Activated CD8-positive, alpha-beta memory T cell treated with anti-CD3 and anti-CD28 coated beads, Interleukin-2, amount 50 U/mL, for 4 hours (primary cell): ENCODE measurements at places on chromosomes 1 and 21.

GRCh38 chr1:209883341-209883971, 54.6 kb upstream of the SYT14 start:
- DNase-seq, result no peak

GRCh38 chr1:231855361-231855760, 228.8 kb downstream of the DISC1 start:
- no peak for DNase-seq

DNA sequence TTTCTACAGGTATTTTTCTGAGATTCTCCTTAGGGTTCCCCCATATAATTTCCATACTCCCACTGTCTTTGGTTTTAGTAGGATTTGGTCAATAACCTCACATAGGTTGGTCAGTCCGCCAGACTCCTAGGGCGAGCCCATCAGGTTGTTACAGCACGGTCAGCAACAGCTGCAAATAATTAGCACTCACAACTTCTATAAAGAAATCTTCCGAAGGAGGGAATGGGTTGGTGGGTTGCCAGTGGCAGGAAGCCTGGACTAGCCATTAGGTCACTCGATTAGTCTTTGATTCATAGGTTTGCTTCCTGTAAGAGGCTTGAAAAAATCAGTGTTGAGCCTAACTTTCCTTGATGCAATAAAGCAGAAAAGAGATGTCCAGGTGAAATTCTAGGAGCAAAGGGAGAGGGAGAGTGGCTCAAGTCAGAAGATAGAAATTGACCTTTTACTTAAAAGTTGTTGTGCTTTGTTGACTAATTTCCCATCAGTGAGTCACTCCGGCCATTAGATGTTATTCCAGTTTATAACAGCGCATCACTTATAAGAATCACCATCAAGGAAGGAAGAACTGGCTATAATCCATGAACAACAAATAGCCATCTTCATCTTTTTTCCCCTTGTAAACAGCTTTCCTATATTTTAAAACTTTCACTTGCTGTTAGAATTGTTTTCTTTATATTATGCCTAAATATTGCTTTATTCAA, 88.3 kb downstream of the TPR start:
- DNase-seq, result no peak

DNA sequence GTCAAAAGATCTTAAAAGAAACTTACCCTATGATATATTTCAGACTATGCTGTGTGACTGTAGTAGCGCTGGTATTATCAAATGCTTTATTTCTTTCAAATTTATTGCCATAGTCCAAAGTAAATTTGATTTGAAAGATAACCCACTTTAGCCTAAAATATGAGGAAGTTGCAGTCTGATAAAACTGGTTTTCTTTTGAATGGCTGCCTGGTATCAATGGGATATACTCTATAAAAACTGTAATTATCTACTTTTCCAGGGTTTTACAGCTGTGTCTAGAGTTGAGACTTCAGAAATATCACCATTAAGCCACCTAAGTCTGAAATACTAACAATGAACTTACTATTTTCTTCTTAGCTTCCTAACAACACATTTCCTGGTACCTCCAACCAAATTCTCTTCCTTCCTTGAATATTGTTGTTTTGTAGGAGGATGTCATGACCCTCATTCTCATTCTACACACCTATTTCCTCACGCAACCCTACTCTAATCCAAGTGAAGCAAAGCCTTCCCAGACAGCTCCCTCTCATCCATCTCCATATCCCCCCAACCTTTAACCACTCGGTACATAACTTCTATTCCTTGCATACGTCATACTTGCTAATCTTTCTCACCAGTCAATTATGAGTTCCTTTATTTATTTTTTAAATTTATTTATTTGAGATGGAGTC, 17.0 kb downstream of the KDM5B start:
- no peak for DNase-seq

GRCh38 chr1:157363660-157364140, 188.6 kb downstream of the FCRL5 start:
- no peak for DNase-seq

GRCh38 chr1:180101411-180101810, 53.3 kb upstream of the QSOX1 start:
- DNase-seq, result no peak

- DNase-seq, result no peak
These were observed 122.2 kb upstream of the BARHL2 start for GRCh38 chr1:90839323-90839722.

- no peak for DNase-seq
These were observed 25.8 kb downstream of the OSBPL9 start for GRCh38 chr1:51642739-51643142.

DNA sequence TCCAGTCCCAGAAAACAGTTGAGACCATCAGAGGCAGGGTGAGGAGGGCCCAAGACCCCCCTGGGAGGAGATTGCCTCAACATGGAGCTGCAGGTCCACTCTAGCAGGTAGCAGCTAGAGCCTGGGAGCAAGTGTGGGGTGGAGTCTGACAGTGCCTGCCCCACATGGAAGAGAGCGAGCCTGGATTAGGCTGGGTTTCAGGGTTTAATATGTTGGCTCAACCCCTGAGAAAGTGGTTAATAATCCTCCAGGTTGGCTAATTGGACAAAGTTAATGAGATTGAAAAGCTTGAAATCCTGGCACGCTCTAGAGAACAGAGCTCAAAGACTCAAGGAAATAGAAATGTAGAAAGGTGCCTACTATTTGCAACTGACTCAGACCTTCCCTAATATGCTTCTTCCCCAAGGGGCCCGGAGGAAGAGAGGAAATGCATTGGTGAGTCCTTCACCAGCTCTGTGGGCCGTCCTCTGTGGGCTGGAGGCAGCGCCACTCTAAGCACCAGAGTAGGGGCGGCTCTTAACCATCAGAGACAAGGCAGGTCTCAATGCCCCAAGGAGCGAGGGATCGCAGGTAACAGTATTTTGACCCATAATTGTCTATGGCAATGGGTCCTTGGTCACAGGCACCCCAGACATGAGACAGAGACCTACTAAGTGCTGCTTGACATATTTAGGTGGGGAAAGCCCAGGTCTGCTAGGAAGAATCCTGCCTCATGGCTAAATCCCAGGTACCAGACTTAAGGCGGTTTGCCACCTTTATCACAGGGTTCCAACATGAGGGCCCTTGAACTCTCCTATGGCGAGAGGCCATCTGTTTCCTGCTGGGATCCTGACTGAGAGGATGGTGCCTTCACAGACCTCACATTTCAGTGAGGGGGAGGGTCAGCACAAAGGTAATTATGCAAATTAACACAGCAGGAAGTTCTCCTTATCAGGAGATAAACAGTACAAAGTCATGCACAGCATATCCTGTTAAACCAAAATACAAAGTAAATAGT, 33.8 kb downstream of the RSPH1 start:
- no peak for DNase-seq

DNA sequence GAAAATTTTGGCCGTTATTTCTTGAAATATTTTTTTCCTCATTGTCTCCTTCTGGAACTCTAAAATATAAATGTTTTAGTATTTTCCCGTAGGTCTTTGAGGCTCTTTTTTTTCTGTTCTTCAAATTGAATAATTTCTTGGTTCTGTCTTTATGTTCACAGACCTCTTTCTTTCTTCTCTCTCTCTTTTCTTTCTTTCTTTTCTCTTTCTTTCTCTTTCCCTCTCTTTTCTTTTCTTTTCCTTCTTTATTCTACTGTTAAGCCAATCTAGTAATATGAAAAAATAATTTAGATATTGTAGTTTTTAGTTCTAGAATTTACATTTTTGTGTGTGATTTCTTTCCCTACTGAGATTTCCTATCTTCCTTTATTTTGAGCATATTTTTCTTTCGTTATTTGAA, 30.1 kb downstream of the CLIC4 start:
- DNase-seq, result no peak

- DNase-seq, result no peak
These were observed 28.5 kb upstream of the SLC6A9 start for GRCh38 chr1:44059664-44060355.

DNA sequence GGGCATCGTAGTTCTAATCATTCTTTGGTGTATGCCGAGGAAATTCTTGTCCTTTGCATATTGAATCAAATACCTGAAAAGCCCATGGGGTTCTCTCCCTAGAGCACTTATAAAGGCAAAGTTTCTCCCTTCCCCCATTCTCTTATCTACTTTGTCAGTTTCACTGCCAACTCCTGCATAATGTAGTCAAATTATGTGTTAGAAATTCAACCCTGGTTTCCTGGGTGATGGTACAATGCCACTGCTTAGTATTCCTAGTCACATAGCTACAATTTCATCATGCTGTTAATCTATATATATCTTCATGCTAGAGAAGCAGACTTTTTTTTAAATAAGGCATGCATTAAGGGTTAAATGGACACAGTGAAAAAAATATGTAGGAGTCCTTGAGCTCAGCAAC, 119.0 kb downstream of the PDE4B start:
- DNase-seq, result no peak
